Activated CD4-positive, alpha-beta T cell treated with anti-CD3 and anti-CD28 coated beads for 4 hours (primary cell): ENCODE measurements at places on chromosomes 16 and 17.

GRCh38 chr17:40340880-40341807, 23.4 kb downstream of the GJD3 start:
- peak; percentile 82 for DNase-seq

GRCh38 chr17:77936881-77937280, 21.6 kb upstream of the TNRC6C start:
- DNase-seq, result no peak

GRCh38 chr17:47694581-47695428, 844 bp downstream of the TBKBP1 start:
- DNase-seq, result peak; percentile 65

DNA sequence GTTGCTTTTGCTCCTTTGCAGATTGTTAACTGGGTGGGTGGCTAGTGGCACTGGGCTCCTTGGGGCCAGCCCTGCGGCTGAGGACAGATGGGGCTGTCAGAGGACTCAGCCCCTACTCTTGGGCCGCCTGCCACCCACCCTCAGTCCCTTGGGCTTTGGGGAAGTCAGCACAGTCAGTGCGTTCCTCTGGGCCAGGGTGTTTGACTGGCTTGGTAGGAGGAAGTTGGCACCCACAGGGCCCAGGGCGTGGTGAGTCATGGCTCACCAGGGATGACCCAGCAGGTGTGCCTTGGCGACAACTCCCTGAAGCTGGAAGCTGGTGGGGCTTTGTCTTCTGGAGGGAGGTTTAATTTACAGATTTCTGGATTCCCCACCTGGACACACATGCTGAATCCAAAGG, 32.4 kb downstream of the HAPSTR1 start:
- DNase-seq, result no peak

DNA sequence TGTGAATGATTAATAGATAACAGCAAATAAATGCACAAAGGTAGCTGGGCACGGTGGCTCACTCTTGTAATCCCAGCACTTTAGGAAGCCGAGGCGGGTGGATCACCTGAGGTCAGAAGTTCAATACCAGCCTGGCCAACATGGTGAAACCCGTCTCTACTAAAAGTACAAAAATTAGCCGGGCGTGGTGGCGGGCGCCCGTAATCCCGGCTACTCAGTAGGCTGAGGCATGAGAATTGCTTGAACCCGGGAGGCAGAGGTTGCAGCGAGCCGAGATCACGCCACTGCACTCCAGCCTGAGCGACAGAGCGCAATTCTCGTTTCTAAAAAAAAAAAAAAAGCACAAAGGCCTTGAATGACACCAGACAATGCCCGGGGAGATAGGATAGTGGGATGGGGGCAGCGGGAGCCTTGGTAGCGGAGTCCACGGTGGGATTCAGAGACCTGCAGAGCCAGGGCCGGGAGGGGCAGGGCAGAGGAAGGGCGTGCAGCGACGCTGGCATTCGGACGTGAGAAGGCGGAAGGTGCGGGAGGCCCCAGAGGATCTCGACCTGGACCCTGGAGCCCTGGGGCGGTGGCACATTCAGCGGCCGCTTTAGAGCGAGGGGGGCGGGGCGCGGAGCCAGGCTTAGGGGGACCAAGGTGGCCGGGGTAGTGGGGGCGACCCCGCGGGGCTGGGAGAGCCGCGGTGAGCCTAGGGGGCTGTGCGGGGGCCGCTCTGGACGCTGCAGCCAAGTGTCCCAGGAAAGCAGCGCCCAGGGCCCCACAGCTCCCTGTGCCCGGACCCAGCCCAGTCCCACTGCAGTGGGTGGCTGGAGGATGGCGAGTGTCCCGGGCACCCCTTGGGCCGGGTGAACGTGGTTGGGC, 999 bp upstream of the FLYWCH2 start:
- DNase-seq, result no peak

DNA sequence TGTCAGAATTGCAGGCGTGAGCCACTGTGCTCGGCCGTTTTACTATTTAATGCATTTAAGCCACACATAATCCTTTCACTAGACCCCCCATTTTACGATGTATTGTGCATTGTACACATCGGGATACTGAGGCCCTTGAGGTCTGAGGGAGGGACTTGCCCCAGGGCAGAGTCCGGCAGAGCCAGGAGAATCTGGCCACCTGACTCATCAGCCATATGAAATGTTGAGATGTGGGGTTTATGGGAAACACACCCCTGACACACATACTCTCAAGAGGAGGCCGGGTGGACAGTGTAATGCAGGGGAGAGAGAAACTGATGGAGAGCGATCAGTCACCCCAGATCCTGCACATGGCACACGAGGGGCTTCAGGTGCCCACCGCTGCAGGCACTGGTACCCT, 196.6 kb downstream of the ZNF423 start:
- DNase-seq, result no peak

DNA sequence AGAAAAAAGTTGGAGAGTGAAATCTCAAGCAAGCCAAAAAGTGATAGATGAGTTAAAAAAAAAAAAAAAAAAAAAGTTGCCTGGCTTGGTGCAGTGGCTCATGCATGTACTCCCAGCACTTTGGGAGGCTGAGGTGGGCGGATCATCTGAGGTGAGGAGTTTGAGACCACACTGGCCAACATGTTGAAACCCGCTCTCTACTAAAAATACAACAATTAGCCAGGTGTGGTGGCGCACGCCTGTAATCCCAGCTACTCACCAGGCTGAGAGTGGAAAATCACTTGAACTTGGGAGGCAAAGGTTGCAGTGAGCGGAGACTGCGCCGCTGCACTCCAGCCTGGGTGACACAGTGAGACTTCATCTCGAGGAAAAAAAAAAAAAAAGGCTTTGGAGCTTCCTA, 668.8 kb downstream of the WWOX start:
- no peak for DNase-seq

DNA sequence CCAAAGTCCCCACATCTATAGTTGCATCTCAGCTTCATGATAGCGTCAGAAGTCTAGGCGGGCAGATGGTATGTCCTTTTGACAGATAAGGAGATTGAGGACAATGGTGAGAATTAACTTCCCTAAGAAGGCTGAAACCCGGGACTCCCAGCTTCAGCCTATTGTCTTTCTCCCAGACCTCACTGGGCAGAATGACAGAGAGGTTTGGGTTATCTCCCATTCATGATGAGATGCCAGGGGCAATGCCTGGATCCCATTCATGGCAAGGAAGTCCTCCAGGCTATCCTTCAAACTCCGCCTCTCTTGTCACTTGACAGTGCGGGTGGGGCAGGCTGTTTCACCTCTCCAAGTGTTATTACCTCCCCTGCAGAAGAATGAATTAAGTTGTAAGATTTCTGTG, 100.3 kb downstream of the IRX5 start:
- DNase-seq, result no peak

GRCh38 chr16:72300892-72301291, 128.9 kb upstream of the PMFBP1 start:
- DNase-seq, result no peak

GRCh38 chr16:84378099-84378498, 9.8 kb downstream of the ATP2C2 start:
- DNase-seq, result no peak

DNA sequence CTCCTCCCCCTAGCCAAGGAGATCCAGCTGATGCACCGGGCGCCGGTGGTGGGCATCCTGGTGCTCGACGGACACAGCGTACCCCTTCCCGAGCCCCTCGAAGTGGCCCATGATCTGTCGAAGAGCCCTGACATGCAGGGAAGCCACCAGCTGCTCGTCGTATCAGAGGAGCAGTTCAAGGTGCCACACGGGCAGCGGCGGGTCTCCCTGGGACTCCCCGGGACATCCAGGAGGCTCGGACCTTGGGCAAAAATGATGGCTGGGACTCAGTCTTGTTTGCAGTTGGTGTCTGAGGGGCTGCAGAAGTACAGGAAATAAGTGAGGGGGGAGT, 15.8 kb upstream of the MYO15B start:
- DNase-seq, result no peak

DNA sequence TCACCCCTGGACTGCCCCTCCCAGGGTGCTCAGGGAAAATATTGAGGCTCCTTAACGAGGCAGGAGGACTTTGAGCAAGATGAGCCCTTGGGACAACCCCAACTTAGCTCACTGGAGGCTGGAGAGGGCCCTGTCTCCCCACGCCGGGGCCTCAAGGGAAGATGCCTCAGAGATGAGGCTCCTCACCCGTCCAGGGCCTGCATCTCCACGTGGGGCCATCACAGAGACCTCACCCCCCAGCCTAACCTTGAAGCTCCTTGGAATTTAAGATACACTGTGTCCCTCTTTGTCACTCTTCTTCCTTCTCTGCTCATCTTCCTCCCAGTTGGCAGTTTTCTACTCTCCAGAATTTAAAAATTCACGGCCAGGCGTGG, 11.2 kb downstream of the COX4I1 start:
- no peak for DNase-seq

DNA sequence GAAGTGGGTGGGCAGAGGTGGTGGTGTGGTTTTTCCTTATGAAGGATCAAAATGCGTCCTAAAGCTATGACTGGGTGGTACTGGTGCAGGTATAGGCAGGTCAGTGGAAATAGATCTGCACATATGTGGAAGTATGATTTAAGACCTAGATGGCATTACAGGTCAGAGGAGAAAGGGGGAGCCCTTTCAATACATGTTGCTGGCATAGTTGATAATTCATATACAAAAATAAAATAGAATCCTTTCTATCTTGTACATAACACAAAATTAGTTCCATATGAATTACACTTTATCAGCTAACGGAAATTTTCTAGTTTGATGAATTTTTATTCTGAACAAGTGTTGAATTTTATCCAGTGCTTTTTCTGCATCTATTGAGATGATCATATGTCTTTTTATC, 20.8 kb upstream of the PIK3R5 start:
- no peak for DNase-seq

DNA sequence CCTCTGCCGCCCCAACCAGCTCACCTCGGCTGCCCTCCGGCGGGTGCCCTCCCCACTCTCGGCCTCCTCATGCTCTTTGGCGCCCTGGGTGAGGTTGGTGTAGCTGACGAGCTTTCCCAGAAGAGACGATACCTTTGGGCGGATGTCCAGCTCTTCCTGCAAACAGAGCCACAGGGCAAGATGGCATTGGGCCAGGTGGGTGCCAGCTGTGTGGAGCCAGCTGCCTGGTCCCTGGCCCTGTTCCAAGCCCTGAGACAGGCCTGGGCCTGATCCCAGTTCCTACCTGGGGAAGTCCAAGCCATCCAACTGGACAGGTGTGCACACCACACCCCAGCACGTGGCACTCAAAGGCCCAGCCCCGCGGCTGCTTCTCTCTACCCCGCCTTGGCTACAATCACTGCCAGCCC, 6.9 kb downstream of the SLC12A4 start:
- no peak for DNase-seq

DNA sequence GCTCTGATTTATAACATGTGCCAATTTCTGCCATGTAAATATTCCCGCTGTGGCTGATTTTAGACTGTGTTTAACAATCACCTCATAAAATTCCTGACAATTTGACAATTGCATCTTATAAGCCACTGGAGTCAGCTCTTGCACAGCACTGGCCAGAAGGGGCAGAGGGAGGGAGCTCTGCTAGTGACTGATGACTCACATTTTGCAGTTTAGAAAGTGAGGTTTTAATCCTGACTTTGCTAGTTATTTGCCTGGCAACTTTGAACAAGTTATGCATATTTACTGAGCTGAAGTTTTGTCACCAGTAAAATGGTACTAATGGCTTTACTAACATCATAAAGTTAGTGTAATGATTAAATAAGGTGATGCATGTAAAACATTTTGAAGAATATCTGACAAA, 452.3 kb downstream of the CNTNAP4 start:
- DNase-seq, result no peak
